Hematopoietic multipotent progenitor cell treated with erythropoietin and hydrocortisone succinate and interleukin-3 and kit ligand, for 8 days (in vitro differentiated cells): ENCODE measurements at places on chromosomes 7 and 10.

DNA sequence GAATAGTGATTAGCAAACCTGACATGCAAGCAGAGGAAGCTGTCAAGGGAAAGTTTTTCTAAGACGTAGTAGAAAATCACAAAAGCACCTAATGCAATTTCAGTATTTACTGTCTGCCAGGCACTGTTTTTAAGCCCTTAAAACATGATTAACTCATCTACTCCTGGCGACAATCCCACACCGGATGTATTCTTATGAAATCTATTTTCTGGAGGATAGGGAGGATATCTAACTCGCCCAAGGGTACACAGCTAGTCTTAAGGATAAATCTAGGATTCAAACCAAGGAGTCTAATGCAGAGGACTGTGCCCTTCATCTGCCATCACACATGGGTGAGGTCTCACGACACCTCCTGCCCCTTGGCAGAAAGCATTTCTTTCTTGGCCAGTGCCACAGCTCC, 47.8 kb upstream of the FIGNL1 start:
- DNase-seq: no peak

- no peak for DNase-seq
These were observed 8.7 kb downstream of the ELFN1 start for GRCh38 chr7:1678571-1679325.

DNA sequence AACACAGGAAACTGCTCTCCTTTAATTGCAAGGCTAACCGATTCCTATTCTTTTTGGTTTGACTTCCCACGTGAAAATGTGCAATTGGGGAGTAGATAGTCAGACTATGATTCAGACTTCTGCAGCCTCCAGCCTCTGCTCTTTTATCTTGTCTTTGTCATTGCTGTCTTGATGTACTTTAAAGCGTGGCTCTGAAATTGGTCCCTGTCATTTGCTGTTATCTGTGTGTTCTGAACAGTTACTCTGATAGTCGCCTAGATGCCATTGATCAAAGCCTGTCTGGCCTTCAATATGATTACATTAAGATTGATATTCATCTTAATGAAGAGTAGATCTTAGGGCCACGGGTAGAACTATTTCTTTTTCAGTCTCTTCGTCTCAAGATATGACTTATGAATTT, 799.2 kb downstream of the REEP3 start:
- no peak for DNase-seq

DNA sequence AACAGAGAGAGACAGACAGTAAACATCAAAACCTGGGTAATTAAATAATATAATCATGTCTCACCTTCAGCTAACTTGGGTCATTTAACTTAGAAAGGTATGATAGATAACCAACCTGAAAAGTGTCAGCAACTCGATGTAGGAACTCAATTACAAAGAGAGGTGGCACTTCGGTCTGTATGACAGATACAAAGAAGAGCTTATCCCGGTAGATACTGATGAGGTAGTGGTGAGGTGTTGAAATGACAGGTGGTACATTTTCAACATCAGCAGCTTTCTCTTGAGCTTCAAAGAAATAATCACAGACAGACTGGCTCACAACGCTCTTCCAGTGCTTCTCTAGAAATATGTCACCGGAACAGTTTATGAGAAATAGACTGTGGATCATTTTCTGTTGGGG, 12.6 kb downstream of the AP3M1 start:
- DNase-seq: no peak

GRCh38 chr7:106110238-106110560, 1.9 kb downstream of the SYPL1 start:
- peak; percentile 23 for DNase-seq

DNA sequence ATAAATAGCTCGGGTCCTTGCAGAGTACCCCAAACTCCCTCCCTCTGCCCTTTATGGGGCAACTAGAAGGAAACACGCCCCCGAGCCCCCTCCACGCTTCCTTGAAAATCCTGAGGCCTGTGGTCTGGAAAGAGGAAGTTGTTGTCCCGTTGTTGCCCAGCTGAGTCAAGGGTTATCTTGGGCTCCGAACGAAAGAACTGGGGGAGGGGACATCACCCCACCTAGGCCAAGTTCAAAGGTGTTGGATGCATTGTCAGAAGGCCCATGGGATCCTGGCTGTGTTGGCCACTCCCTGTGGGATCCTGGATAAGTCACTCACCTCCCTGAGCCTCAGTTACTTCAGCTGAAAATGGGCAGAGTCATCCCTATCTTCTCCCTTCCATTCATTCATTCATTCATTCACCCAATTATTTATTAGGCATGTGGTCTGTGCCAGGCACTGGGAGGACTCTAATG, at the start of gene CCL24:
Gene CCL24, minus strand, starts transcription at position 26 of the 456 bp plus-strand sequence. CDS start 91 bp downstream, outside the sequence.
- no peak for DNase-seq

GRCh38 chr7:89813081-89813480, 341.2 kb upstream of the STEAP1 start:
- DNase-seq: no peak

DNA sequence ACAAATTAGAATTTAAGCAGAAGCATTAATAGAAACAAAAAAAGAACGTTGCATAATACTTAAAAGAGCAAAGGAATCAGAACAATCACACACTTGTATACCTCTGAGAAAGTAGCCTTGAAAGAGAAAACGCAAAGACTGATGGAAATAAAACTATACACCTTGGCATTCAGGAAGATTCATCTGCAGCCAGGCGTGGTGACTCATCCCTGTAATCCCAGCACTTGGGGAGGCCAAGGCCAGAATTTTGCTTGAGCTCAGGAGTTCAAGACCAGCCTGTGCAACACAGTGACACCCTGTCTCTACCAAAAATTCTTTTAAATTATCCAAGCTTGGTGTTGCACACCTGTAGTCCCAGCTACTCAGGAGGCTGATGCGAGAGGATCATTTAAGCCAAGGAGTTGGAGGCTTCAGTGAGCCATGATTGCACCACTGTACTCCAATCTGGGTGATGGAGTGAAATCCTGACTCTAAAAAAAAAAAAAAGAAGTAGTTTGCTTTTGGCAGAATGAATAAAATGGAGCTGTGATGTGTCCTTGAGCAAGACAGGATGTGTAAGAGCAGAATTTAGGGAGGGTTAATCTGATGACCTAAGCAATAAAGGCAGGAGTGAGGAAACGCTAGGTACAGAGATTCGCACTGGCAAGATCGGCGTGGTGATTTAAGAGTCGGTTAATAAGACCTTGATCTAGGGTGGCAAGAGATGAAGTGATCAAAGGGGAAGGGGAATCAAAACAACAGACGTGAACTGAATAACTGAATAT, 75.8 kb upstream of the NRP1 start:
- DNase-seq: no peak

DNA sequence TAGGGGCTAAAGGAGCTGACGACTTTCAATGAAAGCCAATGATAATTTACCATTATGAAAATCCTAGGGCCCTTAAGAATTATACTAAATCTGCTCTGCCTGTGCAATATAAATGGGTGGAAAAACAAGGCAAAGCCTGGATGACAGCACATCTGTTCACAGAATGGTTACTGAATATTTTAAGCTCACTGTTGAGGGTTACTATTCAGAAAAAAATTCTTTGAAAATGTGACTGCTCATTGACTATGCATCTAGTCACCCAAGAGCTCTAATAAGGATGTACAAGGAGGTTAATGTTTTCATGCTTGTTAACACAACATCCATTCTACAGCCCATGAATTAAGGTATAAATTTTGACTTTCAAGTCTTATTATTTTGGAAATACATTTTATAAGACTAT, 8.9 kb downstream of the DKK1 start:
- no peak for DNase-seq

DNA sequence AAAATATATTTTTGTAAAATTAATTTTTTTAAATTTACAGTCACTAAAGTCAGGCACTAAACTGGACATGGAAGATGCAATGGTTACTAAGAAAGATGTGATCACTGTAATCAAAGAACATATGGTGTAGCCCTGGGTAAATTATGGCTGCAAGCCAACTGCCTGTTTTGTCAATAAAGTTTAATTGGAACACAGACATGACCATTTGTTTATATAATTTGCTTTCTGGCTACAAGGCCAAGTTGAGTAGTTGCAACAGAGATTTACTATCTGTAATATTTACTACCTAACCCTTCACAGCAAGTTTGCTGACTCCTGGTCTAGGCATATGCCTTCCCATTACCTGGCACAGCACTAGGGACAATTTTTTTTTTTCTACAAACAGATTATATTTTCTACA, 448.9 kb downstream of the ADRA2A start:
- DNase-seq: no peak

- no peak for DNase-seq
These were observed 1066.7 kb downstream of the GRM8 start for GRCh38 chr7:126185959-126186580.

DNA sequence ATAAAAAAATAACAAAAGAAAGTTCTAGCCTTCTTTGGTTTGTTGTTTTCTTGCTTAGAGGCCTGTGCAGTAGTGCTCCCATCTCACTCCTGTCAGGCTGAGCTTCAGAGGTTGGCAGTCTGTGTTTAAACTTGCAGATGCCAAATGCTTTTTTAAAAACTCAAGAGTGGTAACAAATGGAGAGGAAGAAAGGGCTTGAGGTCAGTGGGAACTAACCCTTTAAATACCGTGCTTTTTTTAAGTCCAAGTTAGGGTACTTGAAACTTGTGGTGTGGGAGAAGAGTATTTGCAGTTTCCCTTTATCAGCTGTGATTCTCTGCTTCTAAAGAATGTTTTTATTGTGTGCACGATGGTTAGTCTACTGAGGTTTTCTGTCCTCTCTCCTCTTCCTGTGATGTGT, 29.4 kb downstream of the ZRANB1 start:
- DNase-seq: no peak

DNA sequence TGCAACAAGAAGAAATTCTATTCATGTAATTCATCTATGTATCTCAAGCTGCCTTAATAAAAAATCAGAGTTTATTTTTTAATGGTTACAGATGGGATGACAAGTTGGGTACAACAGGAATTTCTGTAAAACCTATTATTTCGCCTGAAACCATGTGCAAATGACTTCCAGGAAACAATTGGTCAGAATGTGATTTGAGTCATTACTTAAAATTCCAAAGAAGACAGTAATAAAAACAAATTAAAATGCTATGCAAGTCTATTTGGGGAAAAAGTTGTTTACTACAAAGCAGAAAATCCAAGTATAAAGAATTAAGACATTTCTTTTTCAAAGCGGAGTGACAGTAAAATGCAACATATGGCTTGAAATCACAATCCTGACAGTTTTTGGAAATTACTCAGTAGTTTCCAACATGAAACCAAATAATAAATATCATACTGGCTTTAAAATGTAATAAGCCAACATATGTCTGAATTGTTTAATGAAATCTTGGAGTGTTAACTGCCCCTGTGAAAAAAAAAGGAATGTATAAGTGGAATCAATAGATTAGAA, 41.5 kb upstream of the SEMA3C start:
- no peak for DNase-seq
